ENCODE measurements at places on chromosomes 6 and 20. TPM values are rescaled to one million over a fixed set of nuclear protein-coding genes. Genes with fewer than 3 reads are reported as not detected.
A peak's percentile ranks its signal among the peaks of the same experiment; 100 is the strongest.

DNA sequence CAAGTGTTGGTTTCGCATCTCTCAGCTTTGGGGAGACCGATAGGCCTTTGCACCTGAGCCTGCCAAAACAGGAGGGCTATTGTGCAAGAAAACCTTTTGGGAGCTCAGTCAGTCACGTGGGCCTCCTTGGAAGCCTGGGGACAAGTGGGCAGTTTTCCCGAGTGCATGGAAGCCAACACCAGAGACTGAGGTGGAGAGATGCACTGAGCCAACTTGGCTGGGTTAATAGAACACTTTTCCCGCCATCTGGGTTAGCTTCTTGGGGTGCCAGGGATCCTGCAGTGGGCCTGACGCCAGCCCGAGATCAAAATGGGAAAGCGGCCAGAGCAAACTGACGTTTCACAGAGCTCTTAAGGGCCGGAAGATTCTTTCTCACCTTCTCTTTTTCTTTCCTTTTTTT is 2.8 kb upstream of the OOEP start:
- H3K36me3 ChIP-seq = no peaks in the 10 kb centered on the region
- H3K4me3 ChIP-seq = no peak overlapping the region
- no peaks in the 10 kb centered on the region for H3K4me1 ChIP-seq

Gene RGS17
- total RNA-seq = not detected

GRCh38 chr20:24998631-24999445 is 6.3 kb upstream of the APMAP start:
- DNase-seq = peak; percentile 58
- H3K27me3 ChIP-seq = no peaks in the 10 kb centered on the region
- H3K4me3 ChIP-seq = no peak overlapping the region

GRCh38 chr20:58838174-58838573 is 12.5 kb downstream of the GNAS-AS1 start:
- no peaks in the 10 kb centered on the region for H3K36me3 ChIP-seq
- H3K27ac ChIP-seq = no peak overlapping the region
- DNase-seq = no peak
- peaks cover 6% of the 10 kb centered on the region for H3K4me1 ChIP-seq
- H3K4me3 ChIP-seq = no peak overlapping the region
- peaks cover 3% of the 10 kb centered on the region for H3K27me3 ChIP-seq

DNA sequence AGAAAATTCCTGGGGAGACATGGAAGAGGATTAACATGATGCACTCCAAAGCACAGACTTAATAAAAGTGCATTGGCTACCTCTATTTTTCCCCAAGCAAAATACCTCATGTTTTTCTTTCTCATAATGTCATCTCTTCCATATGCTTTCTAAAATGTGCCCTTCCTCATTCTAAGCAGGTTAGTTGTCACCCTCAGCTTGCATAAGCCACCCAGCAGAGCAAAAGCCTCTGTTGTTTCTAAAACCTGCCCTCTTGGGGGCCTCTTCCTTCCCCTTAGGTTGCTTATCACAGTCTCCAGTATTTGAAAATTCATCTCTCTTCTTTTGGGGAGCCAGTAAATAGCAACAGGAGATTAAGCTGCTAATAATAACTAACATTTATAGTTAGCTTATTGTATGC is 183.6 kb upstream of the FLRT3 start:
- no peaks in the 10 kb centered on the region for H3K27me3 ChIP-seq
- DNase-seq = no peak
- H3K4me3 ChIP-seq = no peak overlapping the region
- no peaks in the 10 kb centered on the region for H3K36me3 ChIP-seq
- no peaks in the 10 kb centered on the region for H3K4me1 ChIP-seq

DNA sequence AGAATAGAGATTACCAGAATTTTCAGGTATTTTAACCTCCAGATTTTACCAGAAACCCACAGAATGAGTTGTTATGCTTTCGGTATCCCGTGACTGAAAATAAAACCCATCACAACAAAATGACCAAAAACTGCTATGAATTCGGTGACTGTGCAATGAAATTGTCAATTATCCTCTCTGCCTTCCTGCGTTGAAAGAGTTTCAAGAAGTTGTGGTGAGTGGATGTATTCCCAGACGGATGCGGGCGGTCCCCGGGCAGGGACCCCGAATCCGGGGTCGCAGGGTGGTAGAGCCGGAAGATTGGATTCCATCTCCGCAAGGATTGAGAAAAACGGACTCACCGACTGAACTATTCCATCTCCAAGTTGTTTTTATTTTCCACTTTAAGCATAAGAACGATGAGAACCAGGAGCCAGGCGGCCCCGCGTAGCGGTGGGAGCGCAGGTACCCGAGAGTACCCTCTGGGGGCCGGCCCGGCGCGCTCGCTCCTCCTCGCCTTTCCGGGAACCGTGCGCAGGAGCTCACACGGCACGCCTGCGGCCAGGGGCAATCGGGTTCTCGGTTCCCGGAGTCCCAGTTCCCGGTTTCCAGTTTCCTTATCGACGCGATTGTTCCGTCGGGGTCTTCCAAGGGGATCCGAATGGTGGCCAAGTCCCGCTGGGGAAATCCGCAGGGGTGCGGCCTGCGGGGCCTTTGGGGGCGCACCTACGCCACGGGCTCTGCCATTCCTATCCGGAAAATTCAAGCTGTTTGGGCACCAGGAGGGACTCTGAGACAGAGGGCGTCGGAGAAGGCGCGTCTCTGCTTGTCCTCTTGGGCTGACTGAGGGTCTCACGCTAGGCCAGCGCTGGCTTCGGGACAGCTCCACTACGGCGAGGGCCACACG is 104.9 kb upstream of the PRDM1 start:
- no peaks in the 10 kb centered on the region for H3K36me3 ChIP-seq
- no peak overlapping the region for H3K27ac ChIP-seq
- DNase-seq = no peak
- no peak overlapping the region for H3K4me3 ChIP-seq
- peaks cover 18% of the 10 kb centered on the region for H3K4me1 ChIP-seq

Gene BHLHE23
- total RNA-seq = not detected

Gene CPXM1
- total RNA-seq = 2.9 TPM

DNA sequence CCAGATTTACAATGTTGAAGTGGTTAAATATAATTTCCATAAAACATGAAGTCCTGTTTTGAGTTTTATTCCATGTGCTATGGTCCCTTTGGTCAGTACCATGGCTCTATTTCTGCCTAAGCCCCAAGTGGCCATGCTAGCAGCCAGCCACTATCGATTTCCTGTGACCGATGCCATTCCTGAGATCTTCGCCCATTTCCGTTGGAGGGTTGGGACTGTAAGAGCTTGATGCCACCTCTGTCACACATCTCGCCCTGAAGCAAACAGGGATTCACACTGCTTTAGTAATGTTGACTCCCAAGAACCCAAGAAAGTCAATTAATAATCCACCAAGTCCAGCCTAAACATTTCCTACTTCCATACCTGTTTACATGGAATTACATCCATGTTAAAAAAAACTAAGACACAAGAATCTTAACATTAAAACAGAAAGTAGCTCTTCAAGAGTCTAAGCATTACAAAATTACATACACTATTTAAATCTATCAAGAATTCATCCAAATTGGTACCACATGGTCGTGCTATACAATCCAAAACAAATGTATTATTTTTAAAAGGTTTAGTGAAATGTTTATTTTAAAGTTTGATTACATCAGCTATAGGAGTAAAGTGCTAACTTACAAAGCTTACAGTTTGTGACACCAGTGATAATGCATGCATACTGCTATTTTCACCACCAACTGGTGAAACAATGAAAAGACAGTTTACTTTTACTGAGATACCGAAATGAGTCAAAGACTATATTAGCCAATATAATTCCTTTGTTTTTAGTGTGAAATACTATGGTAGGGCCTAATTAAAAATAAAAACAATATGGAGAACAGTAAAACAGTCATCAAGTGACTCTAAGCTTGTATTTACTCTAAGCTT is 2.5 kb downstream of the RBM39 start:
- DNase-seq = no peak
- peak overlapping the region; percentile 10 for H3K4me3 ChIP-seq
- no peaks in the 10 kb centered on the region for H3K27me3 ChIP-seq
- peaks cover 63% of the 10 kb centered on the region for H3K36me3 ChIP-seq
- peaks cover 69% of the 10 kb centered on the region for H3K4me1 ChIP-seq

GRCh38 chr6:167742719-167743303 is 83.9 kb upstream of the AFDN start:
- no peak for DNase-seq
- no peak overlapping the region for H3K27ac ChIP-seq
- H3K4me3 ChIP-seq = no peak overlapping the region
- H3K27me3 ChIP-seq = no peaks in the 10 kb centered on the region

DNA sequence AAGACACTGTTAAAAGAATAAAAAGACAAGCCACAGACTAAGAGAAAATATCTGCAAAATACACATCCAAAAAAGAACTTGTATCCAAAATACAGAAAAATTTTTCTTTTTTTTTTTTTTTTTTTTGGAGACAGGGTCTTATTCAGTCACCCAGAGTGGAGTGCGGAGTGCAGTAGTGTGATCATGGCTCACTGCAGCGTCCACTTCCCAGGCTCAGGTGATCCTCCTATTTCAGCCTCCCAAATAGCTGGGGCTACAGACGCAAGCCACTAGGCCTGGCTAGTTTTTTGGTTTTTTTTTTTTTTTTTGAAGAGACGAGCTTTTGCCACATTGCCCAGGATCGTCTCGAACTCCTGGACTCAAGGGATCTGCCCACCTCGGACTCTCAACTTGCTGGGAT is 3.1 kb downstream of the ZUP1 start:
- H3K4me1 ChIP-seq = peaks cover 20% of the 10 kb centered on the region
- DNase-seq = no peak
- H3K4me3 ChIP-seq = no peak overlapping the region
- H3K27me3 ChIP-seq = no peaks in the 10 kb centered on the region
- H3K27ac ChIP-seq = no peak overlapping the region

DNA sequence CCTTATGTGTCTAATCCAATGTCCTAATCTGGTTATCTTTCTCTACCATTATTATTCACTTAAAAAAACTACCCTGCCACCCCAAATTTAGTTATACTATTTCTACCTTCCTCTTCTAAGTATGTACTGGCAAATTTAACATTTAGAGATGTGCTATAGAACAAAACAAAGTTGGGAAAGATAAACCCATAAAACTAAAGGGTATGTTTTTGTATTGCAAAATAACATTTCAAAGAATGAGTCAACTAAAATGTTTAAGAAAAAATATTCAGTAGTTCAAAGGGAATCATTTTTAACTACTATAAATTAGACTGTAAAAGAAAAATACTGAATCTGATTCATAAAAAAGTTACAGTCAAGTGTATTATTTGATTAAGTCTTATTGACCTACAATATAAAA is 103.0 kb downstream of the LMBRD1 start:
- no peaks in the 10 kb centered on the region for H3K4me1 ChIP-seq
- no peak overlapping the region for H3K4me3 ChIP-seq
- no peak for DNase-seq
- H3K27ac ChIP-seq = no peak overlapping the region
- H3K27me3 ChIP-seq = no peaks in the 10 kb centered on the region

- no peaks in the 10 kb centered on the region for H3K36me3 ChIP-seq
- DNase-seq = no peak
- peaks cover 12% of the 10 kb centered on the region for H3K4me1 ChIP-seq
- H3K4me3 ChIP-seq = no peak overlapping the region
- no peak overlapping the region for H3K27ac ChIP-seq
These were observed 4.9 kb upstream of the HMGA1 start for GRCh38 chr6:34231566-34232336.

DNA sequence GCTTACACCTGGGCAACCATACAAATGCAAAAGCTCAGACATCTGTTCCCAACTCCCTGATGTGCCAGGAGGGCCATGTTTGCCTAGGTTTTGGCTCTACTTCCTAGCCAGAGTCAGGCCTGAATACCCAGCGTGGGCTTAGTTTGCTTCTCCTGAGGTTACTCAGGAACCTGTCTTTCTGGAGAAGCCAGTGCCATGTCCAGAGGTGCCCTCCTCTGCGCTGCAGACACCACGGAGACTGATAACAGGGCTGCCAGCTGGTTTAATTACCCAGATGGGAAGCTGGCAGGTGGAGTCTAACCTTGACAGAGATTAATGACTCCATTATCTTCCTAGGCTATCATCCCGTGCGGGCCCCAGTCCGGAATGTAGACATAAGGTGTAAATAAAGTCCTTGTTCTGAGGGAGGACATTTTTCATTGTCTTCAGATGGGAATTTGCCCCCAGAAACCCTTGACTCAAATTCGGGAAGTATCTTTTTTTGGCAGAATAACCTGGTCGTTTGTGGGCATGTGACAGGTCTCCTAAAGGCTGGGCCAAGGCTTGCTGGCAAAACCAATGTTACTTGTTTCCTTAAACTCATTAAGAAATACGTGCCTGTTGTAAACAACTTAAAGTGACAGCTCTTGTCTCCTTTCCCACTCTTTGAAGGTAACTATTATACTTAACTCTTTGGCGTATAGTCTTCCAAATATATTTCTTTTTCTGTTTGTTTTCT is 29.2 kb upstream of the ZNFX1 start:
- H3K4me3 ChIP-seq = no peak overlapping the region
- no peak for DNase-seq
- no peaks in the 10 kb centered on the region for H3K27me3 ChIP-seq
- no peaks in the 10 kb centered on the region for H3K4me1 ChIP-seq
- H3K36me3 ChIP-seq = no peaks in the 10 kb centered on the region

DNA sequence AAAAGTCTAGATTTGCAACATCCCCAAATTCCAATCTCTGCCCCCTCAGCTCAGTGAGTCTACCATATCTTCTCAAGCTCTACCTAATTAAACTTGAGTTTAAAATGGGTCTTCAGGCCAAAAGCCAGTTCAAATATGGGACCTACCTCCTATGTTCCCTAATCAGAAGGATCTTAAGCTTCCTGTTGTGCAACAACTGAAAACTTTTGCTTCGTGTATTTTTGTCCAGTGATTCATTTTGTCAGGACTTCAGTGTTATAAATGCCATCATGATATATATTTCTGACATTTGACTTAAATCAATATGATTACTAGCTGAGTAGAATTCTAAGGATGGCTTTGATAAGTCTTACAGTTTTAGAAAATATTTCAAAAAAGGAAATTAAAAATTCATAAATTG is 622.6 kb upstream of the PTCHD4 start:
- no peak for DNase-seq
- no peaks in the 10 kb centered on the region for H3K27me3 ChIP-seq
- H3K27ac ChIP-seq = no peak overlapping the region
- no peaks in the 10 kb centered on the region for H3K4me1 ChIP-seq
- no peak overlapping the region for H3K4me3 ChIP-seq

- no peaks in the 10 kb centered on the region for H3K4me1 ChIP-seq
- H3K27ac ChIP-seq = no peak overlapping the region
- no peaks in the 10 kb centered on the region for H3K36me3 ChIP-seq
- no peak overlapping the region for H3K4me3 ChIP-seq
- no peak for DNase-seq
- no peaks in the 10 kb centered on the region for H3K27me3 ChIP-seq
These were observed 84.0 kb upstream of the SMLR1 start for GRCh38 chr6:130743175-130743574.

- no peak for DNase-seq
- no peaks in the 10 kb centered on the region for H3K4me1 ChIP-seq
- H3K36me3 ChIP-seq = no peaks in the 10 kb centered on the region
- H3K27ac ChIP-seq = no peak overlapping the region
- no peak overlapping the region for H3K4me3 ChIP-seq
- no peaks in the 10 kb centered on the region for H3K27me3 ChIP-seq
These were observed 764.6 kb downstream of the TBC1D32 start for GRCh38 chr6:120569714-120570113.

Gene HLA-DQA2
- not detected for total RNA-seq

Gene PNPLA1
- not detected for total RNA-seq

Gene OSTM1
- 80.2 TPM for total RNA-seq

- no peaks in the 10 kb centered on the region for H3K27me3 ChIP-seq
- no peaks in the 10 kb centered on the region for H3K4me1 ChIP-seq
- no peak for DNase-seq
- H3K4me3 ChIP-seq = no peak overlapping the region
- no peaks in the 10 kb centered on the region for H3K36me3 ChIP-seq
These were observed 4.4 kb downstream of the CAPN11 start for GRCh38 chr6:44162876-44163625.

GRCh38 chr20:14879020-14879697 is 541.7 kb upstream of the FLRT3 start:
- no peak for DNase-seq
- no peaks in the 10 kb centered on the region for H3K4me1 ChIP-seq
- H3K36me3 ChIP-seq = no peaks in the 10 kb centered on the region
- H3K4me3 ChIP-seq = no peak overlapping the region
- no peak overlapping the region for H3K27ac ChIP-seq
